ENCODE measurements at places on chromosomes 2 and 18. TPM values are rescaled to one million over a fixed set of nuclear protein-coding genes. Genes with fewer than 3 reads are reported as not detected.

Gene KCNE4
- total RNA-seq, result 40.4 TPM

Gene M1AP
- under 0.01 TPM for total RNA-seq

Gene MLPH
- total RNA-seq, result 32.1 TPM

Gene BOK
- 41.3 TPM for total RNA-seq

Gene CROCC2
- under 0.01 TPM for total RNA-seq

- DNase-seq, result no peak
- H3K4me3 ChIP-seq, result no peak overlapping the region
- no peak overlapping the region for H3K27ac ChIP-seq
- H3K4me1 ChIP-seq, result peaks cover 15% of the 10 kb centered on the region
Measured at GRCh38 chr2:46866770-46867246, 48.8 kb downstream of the MCFD2 start.

- H3K36me3 ChIP-seq, result no peaks in the 10 kb centered on the region
- no peaks in the 10 kb centered on the region for H3K4me1 ChIP-seq
- no peak for DNase-seq
- H3K27ac ChIP-seq, result no peak overlapping the region
Measured at GRCh38 chr18:47075098-47075883, 39.9 kb upstream of the ELOA2 start.

DNA sequence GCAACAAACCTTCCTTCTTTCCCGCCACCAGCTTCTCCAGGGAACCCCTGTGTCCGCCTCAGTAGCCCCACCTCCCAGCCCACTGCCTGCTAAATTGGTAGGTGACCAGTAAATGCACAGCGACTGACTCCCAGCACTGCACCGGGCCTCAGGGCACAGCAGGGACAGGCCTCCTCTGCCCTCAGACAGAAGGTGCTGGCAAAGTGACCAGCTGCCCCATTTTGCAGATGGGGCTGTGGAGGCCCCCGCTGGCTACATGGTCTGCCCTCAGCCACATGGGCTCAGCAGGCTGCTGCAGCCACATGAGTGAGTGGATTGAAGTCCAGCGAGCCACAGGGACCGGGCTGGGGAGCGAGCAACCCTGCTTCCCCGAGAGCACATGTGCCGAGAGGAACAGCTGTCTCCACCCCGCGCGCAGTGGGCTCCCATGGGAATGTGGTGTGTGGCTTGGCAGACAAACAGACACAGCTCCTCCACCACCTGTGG lies 7.8 kb upstream of the NPPC start:
- no peak overlapping the region for H3K4me3 ChIP-seq
- H3K4me1 ChIP-seq, result no peaks in the 10 kb centered on the region
- H3K27me3 ChIP-seq, result peaks cover 32% of the 10 kb centered on the region

GRCh38 chr2:70014959-70015358 lies 53.5 kb upstream of the ASPRV1 start:
- DNase-seq, result no peak
- H3K36me3 ChIP-seq, result no peaks in the 10 kb centered on the region
- H3K4me3 ChIP-seq, result no peak overlapping the region
- H3K27ac ChIP-seq, result no peak overlapping the region
- H3K4me1 ChIP-seq, result no peaks in the 10 kb centered on the region
- no peaks in the 10 kb centered on the region for H3K27me3 ChIP-seq

- no peaks in the 10 kb centered on the region for H3K27me3 ChIP-seq
- no peak overlapping the region for H3K4me3 ChIP-seq
- DNase-seq, result no peak
- H3K4me1 ChIP-seq, result no peaks in the 10 kb centered on the region
Measured at GRCh38 chr2:127847931-127848330, 10.0 kb downstream of the POLR2D start.

DNA sequence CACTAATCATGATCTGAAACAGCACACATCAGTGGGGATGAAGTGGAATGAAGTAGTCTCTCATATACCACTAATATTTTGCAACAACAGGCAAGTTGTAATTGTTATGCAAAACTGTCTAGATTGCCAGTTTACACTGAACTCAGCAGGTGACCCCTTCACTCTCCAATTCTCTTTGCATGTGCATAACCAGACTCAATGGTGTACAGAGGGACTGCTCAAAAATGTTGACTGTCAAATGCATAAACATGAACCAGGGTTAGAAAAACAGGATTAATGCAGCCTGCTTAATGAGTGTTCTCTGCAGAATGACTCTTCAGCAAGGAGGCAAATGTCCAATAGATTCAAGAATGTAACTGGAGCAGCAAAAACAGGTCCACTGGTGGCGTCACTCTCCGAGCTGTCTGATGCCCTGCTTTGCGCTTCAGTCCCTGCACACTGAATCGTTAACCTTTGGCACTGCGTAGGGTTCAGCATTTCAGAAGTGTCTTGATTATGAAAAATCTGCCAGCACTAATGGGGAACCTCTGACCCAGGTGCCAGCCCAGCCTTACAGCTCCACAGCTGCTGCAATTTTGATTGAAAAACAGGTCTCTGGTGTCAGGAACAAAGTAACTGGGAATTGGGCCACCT lies 209.3 kb downstream of the TDRD15 start:
- H3K27ac ChIP-seq, result no peak overlapping the region
- H3K4me3 ChIP-seq, result no peak overlapping the region
- no peak for DNase-seq
- H3K36me3 ChIP-seq, result no peaks in the 10 kb centered on the region
- H3K4me1 ChIP-seq, result no peaks in the 10 kb centered on the region

DNA sequence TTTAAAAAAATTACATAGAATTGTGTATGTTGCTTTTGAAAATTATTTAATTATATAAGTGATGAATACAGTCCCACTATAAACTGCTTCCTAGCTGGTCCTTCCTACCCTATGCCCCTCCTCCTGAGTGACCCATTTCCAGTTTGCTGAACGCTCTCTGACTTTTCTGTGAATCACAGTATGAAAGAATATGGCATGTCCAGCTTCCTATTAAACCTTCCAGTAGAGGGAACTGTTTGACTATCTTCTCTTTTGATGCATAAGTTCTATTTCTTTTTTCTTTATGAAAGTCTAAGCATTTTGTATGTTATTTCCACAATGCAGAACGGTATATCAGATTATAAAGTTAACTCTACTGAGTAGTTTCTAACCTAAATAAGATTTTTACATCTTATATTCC lies 41.3 kb downstream of the PSMG2 start:
- peaks cover 38% of the 10 kb centered on the region for H3K4me1 ChIP-seq
- no peak overlapping the region for H3K4me3 ChIP-seq
- H3K27ac ChIP-seq, result no peak overlapping the region
- DNase-seq, result peak; percentile 95
- no peaks in the 10 kb centered on the region for H3K27me3 ChIP-seq

- no peaks in the 10 kb centered on the region for H3K36me3 ChIP-seq
- H3K27me3 ChIP-seq, result no peaks in the 10 kb centered on the region
- no peak for DNase-seq
Measured at GRCh38 chr2:179031731-179032408, 18.1 kb downstream of the CCDC141 start.

DNA sequence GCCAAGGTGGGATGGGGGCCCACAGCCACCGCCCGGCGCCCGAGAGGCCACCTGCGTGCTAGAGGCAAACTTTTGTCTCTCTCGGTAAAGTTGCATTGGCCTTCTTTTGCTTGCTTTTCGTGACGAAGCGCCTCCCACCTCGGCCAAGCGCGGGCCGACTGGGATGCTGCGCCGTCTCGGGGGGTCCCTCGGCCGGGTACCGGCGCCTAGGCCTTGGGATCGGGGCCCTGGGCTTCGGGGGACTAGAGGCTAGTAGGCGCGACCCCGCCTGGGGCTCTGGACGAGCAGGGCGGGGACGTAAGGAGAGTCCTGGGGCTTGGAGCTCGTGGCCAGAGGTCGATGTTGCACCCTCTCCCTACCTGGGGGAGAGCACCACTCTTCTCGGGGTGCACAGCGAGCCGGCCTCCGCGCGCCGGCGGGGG lies 545 bp downstream of the GLI2 start:
- H3K27ac ChIP-seq, result peak overlapping the region; percentile 81
- H3K36me3 ChIP-seq, result no peaks in the 10 kb centered on the region
- peak; percentile 89 for DNase-seq
- no peaks in the 10 kb centered on the region for H3K27me3 ChIP-seq

DNA sequence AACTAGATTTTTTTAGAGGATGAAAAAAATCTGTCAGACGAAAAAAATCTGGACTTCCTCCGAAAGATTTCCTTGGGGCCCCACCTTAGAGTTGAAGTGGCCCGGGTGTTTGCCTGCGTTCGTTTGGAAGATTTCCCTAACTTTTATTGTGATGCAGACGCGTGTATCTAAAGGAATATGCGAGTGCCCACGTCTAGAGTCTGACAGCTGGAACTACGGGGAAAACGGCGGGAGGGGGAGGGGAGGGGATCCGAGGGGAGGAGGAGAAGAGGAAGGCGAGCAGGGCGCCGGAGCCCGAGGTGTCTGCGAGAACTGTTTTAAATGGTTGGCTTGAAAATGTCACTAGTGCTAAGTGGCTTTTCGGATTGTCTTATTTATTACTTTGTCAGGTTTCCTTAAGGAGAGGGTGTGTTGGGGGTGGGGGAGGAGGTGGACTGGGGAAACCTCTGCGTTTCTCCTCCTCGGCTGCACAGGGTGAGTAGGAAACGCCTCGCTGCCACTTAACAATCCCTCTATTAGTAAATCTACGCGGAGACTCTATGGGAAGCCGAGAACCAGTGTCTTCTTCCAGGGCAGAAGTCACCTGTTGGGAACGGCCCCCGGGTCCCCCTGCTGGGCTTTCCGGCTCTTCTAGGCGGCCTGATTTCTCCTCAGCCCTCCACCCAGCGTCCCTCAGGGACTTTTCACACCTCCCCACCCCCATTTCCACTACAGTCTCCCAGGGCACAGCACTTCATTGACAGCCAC lies 2.4 kb upstream of the SP9 start:
- H3K27ac ChIP-seq, result no peak overlapping the region
- peak; percentile 78 for DNase-seq
- H3K36me3 ChIP-seq, result no peaks in the 10 kb centered on the region
- peaks cover 5% of the 10 kb centered on the region for H3K4me1 ChIP-seq

DNA sequence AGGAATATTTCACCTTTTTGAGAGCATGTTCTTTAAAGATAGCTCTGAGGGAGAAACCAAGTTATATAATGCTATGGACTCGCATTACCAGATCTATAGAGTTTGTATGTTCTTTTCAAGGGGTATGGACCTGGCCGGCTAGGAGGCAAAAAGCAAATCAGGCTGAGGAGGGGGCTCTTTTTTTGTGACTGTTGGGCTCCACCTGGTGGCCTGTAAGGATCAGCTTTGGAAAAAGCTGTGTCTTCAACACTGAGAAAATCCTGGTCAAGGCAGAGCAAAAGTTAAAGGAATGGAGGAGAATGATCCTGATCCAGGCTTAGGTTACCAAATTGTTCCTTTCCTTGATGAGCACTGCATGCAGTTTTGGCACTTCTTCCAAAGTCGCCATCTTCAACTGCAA lies 180.5 kb downstream of the DIS3L2 start:
- DNase-seq, result no peak
- no peaks in the 10 kb centered on the region for H3K36me3 ChIP-seq
- H3K27me3 ChIP-seq, result no peaks in the 10 kb centered on the region
- peaks cover 37% of the 10 kb centered on the region for H3K4me1 ChIP-seq

GRCh38 chr18:55912919-55913318 lies 324.9 kb upstream of the TCF4 start:
- H3K36me3 ChIP-seq, result no peaks in the 10 kb centered on the region
- no peak for DNase-seq
- H3K4me1 ChIP-seq, result peaks cover 3% of the 10 kb centered on the region
- no peak overlapping the region for H3K4me3 ChIP-seq

DNA sequence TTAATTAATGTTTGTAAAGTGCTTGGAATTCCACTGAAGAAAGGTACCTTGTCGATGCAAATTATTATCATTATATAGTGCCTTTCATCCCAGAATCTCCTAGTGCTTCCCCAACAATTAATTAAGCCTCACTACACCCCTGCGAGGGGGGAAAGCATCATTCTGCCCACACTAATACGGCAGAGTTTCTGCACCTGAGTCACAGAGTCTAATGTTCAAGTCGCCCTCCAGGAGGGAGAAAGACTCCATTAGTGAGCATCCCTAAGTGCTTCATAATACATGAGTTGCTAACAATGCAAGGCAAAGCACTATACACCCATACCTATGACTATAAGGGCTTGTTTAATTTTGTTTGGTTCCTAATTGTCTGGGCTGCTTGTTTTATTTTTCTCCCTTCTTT lies 25.4 kb upstream of the NRP2 start:
- H3K36me3 ChIP-seq, result no peaks in the 10 kb centered on the region
- DNase-seq, result no peak
- H3K4me3 ChIP-seq, result no peak overlapping the region
- H3K4me1 ChIP-seq, result peaks cover 44% of the 10 kb centered on the region
- H3K27ac ChIP-seq, result no peak overlapping the region

DNA sequence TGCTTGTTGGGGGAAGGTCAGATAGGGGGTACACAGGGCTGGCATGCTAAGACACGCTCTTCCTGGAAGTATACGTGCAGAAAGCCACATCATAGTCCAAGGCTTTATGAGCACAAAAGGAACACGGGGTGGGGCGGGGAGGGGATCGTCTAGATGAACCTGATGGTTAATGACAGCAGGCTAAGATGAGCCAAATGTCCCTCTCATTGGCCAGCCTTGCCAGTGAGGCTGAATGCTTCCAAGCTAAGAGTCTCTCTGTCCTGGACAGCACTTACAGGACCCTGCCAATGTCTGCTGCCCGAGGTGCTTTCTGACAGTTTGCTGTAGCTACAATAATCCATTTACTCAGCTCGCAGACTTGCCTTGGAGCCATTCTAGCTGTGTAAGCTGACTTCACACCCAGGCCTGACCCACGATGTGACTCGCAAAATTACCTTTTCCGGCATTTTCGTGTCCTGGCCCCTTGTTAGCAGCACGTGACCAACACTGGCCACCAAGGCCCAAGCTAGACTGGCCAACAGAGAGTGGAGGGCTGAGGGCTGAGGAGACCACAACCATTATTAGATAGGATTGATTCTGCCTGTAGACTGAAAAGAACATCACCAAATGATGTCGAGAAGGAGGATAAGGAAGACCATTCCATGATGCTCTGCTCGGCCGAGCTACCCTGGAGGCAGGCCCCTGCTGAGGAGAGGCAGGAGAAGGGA lies 84.2 kb downstream of the MALT1 start:
- no peak for DNase-seq
- H3K27me3 ChIP-seq, result no peaks in the 10 kb centered on the region
- H3K27ac ChIP-seq, result no peak overlapping the region
- peaks cover 6% of the 10 kb centered on the region for H3K36me3 ChIP-seq

All from osteoblast (primary cell).